Spleen (tissue), 13 donors: ENCODE measurements at places on chromosomes 12 and 14. TPM values are rescaled to one million over a fixed set of nuclear protein-coding genes. Genes with fewer than 3 reads are reported as not detected.

The BDKRB2 gene
- total RNA-seq = 0.13 TPM

The GPR162 gene
- 5.1 TPM for total RNA-seq

The STRN3 gene
- total RNA-seq = 39.1 TPM

The GXYLT1 gene
- 13.6 TPM for total RNA-seq

The KLRG1 gene
- 35.9 TPM for total RNA-seq

The TUNAR gene
- 0.68 TPM for total RNA-seq

The SCYL2 gene
- 68.0 TPM for total RNA-seq

The OASL gene
- total RNA-seq = 3.7 TPM

The PROX2 gene
- not detected for total RNA-seq

The MYBPC1 gene
- not detected for total RNA-seq

The PLCZ1 gene
- not detected for total RNA-seq

The PMCH gene
- not detected for total RNA-seq

The STYX gene
- total RNA-seq = 16.8 TPM

The ATXN7L3B gene
- total RNA-seq = 33.7 TPM

- no peaks in the 10 kb centered on the region for H3K36me3 ChIP-seq
- no peaks in the 10 kb centered on the region for H3K27me3 ChIP-seq
- H3K27ac ChIP-seq = no peak overlapping the region
- peaks cover 11% of the 10 kb centered on the region for H3K4me1 ChIP-seq
- H3K4me3 ChIP-seq = no peak overlapping the region
These were observed 6.9 kb downstream of the RARG start for GRCh38 chr12:53224897-53225634.

DNA sequence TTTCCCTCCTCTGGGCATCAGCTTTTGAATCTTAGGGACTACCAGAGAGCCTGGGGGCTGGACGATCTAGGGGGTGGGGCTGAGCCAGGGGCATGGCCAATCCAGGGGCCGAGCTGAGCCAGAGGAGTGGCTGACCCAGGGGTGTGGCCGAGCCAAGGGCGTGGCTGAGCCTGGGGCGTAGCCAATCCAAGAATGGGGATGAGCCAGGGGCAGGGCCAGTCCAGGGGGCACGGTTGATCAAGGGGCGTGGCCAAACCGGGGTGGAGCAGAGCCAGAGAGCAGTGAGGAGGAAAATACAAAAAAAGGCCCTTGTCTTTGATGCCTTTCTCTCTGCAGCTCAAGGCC lies 219.3 kb upstream of the NOS1 start:
- H3K4me1 ChIP-seq = no peaks in the 10 kb centered on the region
- no peaks in the 10 kb centered on the region for H3K36me3 ChIP-seq
- DNase-seq = no peak
- H3K4me3 ChIP-seq = no peak overlapping the region
- H3K27ac ChIP-seq = no peak overlapping the region

DNA sequence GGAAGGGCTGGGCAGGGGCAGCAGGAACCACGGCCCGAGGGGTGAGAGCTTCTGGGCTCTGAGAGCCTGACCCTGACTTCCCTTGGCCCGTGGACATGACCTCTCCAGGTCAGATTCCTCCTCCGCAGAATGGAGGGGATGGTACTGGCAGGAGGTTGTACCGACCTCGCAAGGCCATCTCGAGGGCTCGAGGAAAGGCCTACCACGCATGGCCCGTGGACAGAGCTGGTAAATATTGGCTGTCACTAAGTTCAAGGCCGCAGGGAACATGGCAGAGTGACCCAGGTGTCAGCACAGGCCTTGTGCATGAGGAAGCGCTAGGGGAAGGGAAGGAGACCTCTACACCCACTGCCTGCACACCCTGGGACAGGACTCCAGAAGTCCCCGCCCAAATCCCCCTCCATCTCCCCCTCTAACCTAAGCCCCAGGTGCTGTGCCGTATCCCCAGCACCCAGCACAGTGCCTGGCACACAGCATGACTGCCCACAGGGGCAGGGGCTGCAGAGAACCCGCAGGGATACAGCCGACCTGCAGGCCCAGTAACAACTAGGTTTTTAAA lies 54.9 kb upstream of the PPP2R5C start:
- H3K36me3 ChIP-seq = no peaks in the 10 kb centered on the region
- DNase-seq = no peak
- H3K27ac ChIP-seq = peak overlapping the region; percentile 89
- no peak overlapping the region for H3K4me3 ChIP-seq
- H3K27me3 ChIP-seq = peaks cover 16% of the 10 kb centered on the region

GRCh38 chr14:58088961-58089360 lies 63.1 kb downstream of the ARMH4 start:
- H3K27ac ChIP-seq = no peak overlapping the region
- H3K4me3 ChIP-seq = no peak overlapping the region
- H3K4me1 ChIP-seq = no peaks in the 10 kb centered on the region
- H3K27me3 ChIP-seq = peaks cover 8% of the 10 kb centered on the region

GRCh38 chr14:92654239-92654901 lies 94.1 kb downstream of the LGMN start:
- peaks cover 7% of the 10 kb centered on the region for H3K36me3 ChIP-seq
- H3K4me1 ChIP-seq = peaks cover 55% of the 10 kb centered on the region
- no peaks in the 10 kb centered on the region for H3K27me3 ChIP-seq
- no peak for DNase-seq
- peak overlapping the region; percentile 83 for H3K27ac ChIP-seq
- H3K4me3 ChIP-seq = peak overlapping the region; percentile 63

GRCh38 chr12:9163392-9163791 lies 44.8 kb downstream of the PZP start:
- no peak overlapping the region for H3K4me3 ChIP-seq
- H3K4me1 ChIP-seq = no peaks in the 10 kb centered on the region
- H3K27ac ChIP-seq = peak overlapping the region; percentile 22
- DNase-seq = no peak
- H3K36me3 ChIP-seq = no peaks in the 10 kb centered on the region

DNA sequence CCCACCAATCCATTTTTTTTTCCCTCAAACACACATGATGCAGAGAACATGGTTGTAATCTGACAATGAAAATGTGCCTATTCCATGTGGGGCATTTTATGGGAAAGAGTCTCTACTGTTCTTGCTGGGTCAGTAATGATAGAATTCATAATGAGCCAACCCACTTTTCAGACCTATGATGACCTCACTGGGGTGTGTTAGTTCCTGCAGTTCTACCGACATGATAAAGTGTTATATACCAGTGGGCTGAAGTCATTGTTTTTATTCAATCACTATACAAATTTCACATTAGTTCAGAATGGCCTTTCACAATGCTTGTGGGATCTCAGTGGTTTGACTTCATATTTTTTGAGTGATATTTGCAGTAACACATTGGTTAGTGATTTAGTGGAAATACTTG lies 47.5 kb downstream of the PPFIBP1 start:
- no peak overlapping the region for H3K4me3 ChIP-seq
- H3K36me3 ChIP-seq = no peaks in the 10 kb centered on the region
- no peak overlapping the region for H3K27ac ChIP-seq
- DNase-seq = no peak
- H3K4me1 ChIP-seq = peaks cover 4% of the 10 kb centered on the region

- H3K36me3 ChIP-seq = no peaks in the 10 kb centered on the region
- no peak overlapping the region for H3K27ac ChIP-seq
- H3K4me3 ChIP-seq = no peak overlapping the region
- DNase-seq = peak; percentile 35
- peaks cover 21% of the 10 kb centered on the region for H3K4me1 ChIP-seq
- no peaks in the 10 kb centered on the region for H3K27me3 ChIP-seq
These were observed 21.9 kb upstream of the PPP2R5C start for GRCh38 chr14:101739446-101740141.

- no peak overlapping the region for H3K27ac ChIP-seq
- H3K36me3 ChIP-seq = peaks cover 23% of the 10 kb centered on the region
- H3K4me3 ChIP-seq = no peak overlapping the region
- no peaks in the 10 kb centered on the region for H3K4me1 ChIP-seq
- no peak for DNase-seq
- H3K27me3 ChIP-seq = no peaks in the 10 kb centered on the region
These were observed 44.0 kb upstream of the LRTM2 start for GRCh38 chr12:1776170-1776921.

DNA sequence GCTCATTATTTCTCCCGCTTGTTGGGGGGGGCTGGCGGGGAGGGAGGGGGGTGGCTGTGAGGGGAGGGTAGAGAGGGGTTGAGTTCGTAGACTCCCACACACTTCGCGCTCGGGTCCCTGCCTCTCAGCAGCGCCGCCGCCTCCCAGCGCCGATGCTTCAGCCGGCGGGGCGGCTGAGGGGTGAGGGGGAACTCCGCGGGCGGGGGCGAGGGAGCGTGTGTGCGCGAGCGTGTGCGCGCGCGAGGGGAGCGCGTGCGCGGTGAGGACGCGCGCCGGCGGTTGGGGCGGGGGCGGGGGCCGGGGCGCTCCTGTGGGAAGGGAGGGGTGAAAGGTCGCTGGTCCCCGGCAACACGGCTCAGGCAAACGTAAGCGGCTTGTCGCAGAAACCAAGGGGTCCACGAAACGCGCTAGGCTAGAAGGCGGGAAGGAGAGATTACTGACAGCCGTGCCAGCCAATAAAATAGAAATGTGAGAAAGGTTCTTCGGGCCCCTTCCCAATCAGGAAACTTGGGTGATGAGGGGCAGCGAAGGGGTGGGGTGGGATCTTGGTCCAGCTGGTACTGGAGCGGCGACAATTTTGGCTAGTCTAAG lies 343 bp upstream of the NOVA1 start:
- H3K4me3 ChIP-seq = peak overlapping the region; percentile 40
- DNase-seq = peak; percentile 69
- H3K27ac ChIP-seq = peak overlapping the region; percentile 71

- no peak for DNase-seq
- no peaks in the 10 kb centered on the region for H3K36me3 ChIP-seq
- no peak overlapping the region for H3K4me3 ChIP-seq
- H3K27me3 ChIP-seq = no peaks in the 10 kb centered on the region
- no peaks in the 10 kb centered on the region for H3K4me1 ChIP-seq
These were observed 58.1 kb upstream of the DIO2 start for GRCh38 chr14:80269353-80269925.

GRCh38 chr14:102878970-102879460 lies 43.4 kb upstream of the AMN start:
- H3K27me3 ChIP-seq = no peaks in the 10 kb centered on the region
- no peak for DNase-seq
- no peak overlapping the region for H3K27ac ChIP-seq
- H3K4me3 ChIP-seq = no peak overlapping the region

GRCh38 chr12:40152783-40153383 lies 47.0 kb upstream of the SLC2A13 start:
- H3K27ac ChIP-seq = no peak overlapping the region
- no peaks in the 10 kb centered on the region for H3K36me3 ChIP-seq
- no peak overlapping the region for H3K4me3 ChIP-seq
- peaks cover 47% of the 10 kb centered on the region for H3K4me1 ChIP-seq

DNA sequence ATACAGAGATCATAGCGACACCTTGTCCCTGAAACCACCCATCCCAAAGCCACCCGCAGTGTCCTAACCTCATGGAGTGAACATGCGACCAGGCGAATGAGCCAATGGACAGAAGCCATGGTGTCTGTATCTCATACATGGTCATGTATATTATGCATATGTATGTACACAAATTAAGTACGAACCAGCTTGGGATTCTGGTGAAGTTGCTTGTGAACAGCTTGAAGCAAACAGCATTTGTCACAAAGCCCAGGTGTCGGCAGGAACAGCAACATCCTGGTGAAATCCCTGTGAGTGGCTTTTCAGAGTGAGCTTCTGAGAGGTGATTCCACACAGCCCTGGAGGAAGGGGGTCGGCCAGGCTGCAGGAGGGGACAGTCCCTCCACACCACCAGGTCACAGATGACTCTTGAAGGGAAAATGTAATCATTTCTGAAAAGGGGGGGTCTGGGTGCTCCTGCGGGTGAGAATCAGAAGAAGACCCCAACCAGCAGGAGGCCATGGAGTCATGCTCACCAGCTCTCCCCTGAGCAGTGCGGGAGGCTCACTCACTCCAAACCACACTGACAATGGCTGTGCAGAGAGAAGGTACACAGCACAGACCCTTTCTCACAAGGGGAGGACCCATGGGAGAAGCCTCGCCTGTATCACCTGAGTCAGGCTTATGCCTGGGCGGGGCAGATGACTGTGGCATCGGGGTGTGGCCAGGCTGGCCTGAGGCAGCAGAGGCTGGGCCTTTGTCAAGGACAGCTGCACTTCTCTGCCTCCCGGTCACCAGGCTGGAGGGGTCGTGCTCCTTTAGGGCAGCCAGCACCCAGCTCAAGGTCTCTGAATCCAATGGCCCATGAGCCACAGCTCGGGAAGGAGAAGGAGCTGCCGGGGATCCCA lies 14.3 kb downstream of the CHGA start:
- peaks cover 86% of the 10 kb centered on the region for H3K36me3 ChIP-seq
- no peak for DNase-seq
- no peaks in the 10 kb centered on the region for H3K27me3 ChIP-seq
- no peak overlapping the region for H3K4me3 ChIP-seq
- H3K4me1 ChIP-seq = no peaks in the 10 kb centered on the region

GRCh38 chr12:45234139-45234865 lies 18.4 kb downstream of the ANO6 start:
- no peaks in the 10 kb centered on the region for H3K36me3 ChIP-seq
- no peaks in the 10 kb centered on the region for H3K27me3 ChIP-seq
- H3K4me1 ChIP-seq = no peaks in the 10 kb centered on the region
- H3K4me3 ChIP-seq = no peak overlapping the region
- DNase-seq = no peak
- peak overlapping the region; percentile 52 for H3K27ac ChIP-seq

DNA sequence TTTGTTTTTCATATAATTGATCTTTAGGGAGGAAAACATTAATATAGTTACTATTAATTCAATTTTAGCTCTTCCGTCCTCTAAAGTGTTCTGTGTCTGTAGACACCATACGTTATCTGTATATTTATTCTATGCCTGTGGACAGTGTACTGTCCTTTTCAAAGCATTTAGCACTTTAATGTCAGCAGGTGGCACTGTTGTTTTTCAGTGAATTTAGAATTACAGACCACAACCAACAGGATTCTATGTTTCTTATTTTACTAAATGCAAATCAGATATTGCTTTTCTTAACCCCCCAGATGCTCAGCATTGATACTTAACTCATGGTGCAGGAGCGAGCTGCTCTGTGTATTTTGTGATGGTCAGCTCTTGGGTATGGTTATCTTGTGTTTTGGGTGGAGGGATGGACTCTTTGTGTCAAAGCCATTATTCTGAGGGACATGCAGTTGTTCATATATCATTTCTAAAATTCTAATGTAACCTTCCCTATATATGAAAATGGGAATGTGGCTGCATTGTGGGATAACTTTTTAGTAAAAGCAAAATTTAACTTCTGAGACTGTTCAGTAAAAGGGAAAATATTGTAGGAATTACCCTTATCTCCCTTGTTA lies 65.2 kb downstream of the PAPOLA start:
- H3K4me3 ChIP-seq = no peak overlapping the region
- no peaks in the 10 kb centered on the region for H3K4me1 ChIP-seq
- no peak overlapping the region for H3K27ac ChIP-seq
- H3K27me3 ChIP-seq = no peaks in the 10 kb centered on the region
- no peak for DNase-seq
- H3K36me3 ChIP-seq = no peaks in the 10 kb centered on the region

GRCh38 chr12:49672301-49673217 lies 34.6 kb downstream of the FMNL3 start:
- no peak for DNase-seq
- H3K27ac ChIP-seq = peak overlapping the region; percentile 81

GRCh38 chr14:94360945-94361565 lies 27.3 kb downstream of the SERPINA1 start:
- DNase-seq = no peak
- no peaks in the 10 kb centered on the region for H3K4me1 ChIP-seq
- H3K27me3 ChIP-seq = no peaks in the 10 kb centered on the region
- no peaks in the 10 kb centered on the region for H3K36me3 ChIP-seq
- H3K27ac ChIP-seq = no peak overlapping the region
- H3K4me3 ChIP-seq = no peak overlapping the region
